Activated naive CD8-positive, alpha-beta T cell treated with anti-CD3 and anti-CD28 coated beads, Interleukin-2, amount 10 ng/mL, durations not matched to agents 7 days and 5 days (primary cell): ENCODE measurements at places on chromosomes 7 and 10. TPM values are rescaled to one million over a fixed set of nuclear protein-coding genes. Genes with fewer than 3 reads are reported as not detected.

The RPA3 gene
- 101 TPM for total RNA-seq

The ST8SIA6 gene
- 0.34 TPM for total RNA-seq

The LEP gene
- total RNA-seq = not detected

DNA sequence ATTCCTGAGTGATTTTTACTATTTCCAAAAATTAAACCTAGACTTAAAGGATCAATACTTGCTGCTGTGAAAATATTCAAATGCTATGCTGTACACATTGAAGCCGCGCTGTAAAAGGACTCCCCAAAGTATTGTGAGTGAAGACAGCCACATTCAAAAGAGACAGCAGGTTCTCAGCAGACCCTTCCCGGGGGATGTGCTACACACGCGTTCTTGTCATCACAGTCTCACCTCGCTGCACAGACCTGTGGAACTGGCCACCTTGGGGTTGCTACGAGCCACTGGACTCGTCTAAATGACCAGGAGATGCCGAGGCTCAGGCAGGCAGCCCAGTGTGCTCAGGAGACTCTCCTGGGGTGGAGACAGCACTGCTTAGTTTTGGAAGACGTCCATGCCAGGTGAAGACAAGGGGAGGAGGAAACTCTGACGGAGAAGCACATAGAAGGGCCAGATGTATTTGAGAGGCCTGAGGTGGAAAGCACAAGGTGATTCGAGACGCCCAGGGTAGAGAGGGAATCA is 367.7 kb upstream of the SHH start:
- no peaks in the 10 kb centered on the region for H3K4me1 ChIP-seq
- H3K27ac ChIP-seq = no peak overlapping the region
- H3K4me3 ChIP-seq = no peak overlapping the region

DNA sequence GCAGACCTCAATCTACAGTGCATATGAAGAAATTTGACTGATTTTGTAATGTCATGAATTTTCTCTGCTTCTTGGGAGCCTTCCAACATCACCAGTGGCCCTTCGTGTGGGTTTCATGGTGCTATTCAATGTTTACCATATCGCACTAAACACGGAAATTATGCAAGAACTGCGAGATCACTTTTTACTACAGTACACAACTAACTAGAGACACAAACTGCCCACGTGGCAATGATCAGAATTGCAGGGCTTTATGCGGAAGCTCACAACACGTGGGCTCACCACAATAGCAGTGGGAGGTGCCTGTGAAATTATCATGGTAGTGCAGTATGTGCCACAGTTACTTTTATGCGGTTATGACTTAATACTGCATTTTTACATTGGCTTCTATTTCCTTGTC is 449.7 kb upstream of the KLF6 start:
- H3K4me1 ChIP-seq = peaks cover 6% of the 10 kb centered on the region
- H3K27ac ChIP-seq = no peak overlapping the region
- peaks cover 6% of the 10 kb centered on the region for H3K36me3 ChIP-seq
- DNase-seq = no peak
- H3K4me3 ChIP-seq = no peak overlapping the region
